ENCODE measurements at places on chromosomes 4 and X.

DNA sequence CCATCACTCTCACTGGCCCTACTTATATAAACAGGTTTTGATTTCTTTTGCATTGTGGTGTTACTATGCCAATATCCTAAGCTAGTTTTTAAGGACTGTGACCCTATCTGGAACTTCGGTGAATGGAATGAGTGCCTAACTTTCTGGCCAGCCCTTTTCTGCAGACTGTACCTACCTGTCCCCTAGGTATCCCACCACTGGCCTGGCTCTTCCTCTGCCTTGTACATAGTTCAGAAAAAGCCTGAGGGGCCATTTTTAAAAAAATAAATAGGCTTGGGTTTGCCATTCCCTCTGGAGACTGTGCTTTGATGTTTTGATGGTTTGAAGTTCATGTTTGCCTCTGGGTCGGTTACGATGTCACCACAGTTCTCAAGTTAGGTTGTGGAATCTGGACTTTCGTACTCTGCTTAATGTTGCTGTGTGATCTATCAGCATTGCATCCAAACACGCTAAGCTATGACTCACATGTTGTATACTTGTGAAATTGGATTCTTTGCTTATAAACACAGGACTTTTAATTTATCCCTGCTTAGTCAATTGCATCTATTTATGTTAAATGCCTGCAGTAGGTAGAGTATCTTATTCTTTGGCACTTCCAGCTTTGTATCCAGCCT is 182.0 kb downstream of the ANKRD50 start:
- no peak for DNase-seq

GRCh38 chr4:58587856-58588255 is 1477.7 kb upstream of the IGFBP7 start:
- DNase-seq = no peak

DNA sequence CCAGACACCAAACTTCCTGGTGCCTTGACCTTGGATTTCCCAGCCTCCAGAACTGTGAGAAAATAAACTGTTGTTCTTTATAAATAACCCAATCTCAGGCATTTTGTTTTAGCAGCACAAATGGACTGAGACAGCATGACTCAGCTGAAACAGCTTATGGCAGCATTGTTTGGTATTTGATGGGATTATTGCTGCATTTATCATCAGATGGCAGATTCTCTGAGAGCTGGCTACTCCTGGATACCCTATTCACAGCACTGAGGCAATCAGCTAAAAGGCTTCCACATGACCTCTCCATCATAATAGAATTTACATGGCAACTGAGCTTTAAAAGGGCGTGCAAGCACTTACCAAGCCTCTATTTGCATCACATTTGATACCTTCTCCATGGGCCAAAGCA is 623.1 kb upstream of the CPEB2 start:
- no peak for DNase-seq

- no peak for DNase-seq
These were observed 2.2 kb upstream of the FMR1NB start for GRCh38 chrX:147978931-147979330.

DNA sequence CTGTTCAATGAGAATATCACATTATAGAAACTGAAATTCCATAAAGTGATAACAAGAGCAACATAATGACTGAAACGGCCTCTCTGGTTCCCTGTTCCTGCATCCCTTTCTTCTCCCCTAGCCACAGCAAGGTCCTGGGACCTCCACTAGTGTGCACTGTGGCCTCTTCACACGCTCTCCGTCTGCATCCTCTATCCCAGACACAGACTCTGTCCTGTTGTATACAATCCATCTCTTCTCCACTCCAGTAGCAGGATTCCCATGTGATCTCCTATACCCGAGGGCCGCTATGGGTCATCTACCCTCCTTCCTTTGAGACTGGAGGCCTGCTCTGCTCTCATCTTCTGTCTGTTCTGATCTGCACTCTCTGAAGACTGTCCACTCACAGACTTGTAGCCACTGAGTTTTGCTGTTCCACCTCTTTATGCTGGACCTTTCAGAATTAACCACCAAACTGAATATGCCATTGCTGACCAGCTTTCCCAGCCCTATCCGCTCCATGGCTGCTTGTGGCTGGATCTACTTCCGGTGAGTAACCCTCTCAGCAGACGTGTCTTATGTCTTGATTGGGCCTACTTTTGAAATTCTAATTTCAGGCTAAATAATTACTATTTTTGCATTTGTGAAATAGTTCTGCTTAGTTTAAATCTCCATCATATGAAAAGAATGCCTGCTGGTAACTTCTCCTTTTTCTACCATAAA is 105.1 kb upstream of the NAP1L5 start:
- no peak for DNase-seq

GRCh38 chr4:2298532-2298991 is 36.7 kb upstream of the MXD4 start:
- no peak for DNase-seq

- DNase-seq = peak; percentile 61
These were observed 42.6 kb downstream of the RGS12 start for GRCh38 chr4:3335385-3335784.

GRCh38 chrX:20967725-20968124 is 406.5 kb upstream of the CNKSR2 start:
- peak; percentile 69 for DNase-seq

- DNase-seq = no peak
These were observed 912.5 kb upstream of the TENM3 start for GRCh38 chr4:181330654-181331201.

GRCh38 chrX:120309873-120310705 is 1.2 kb downstream of the TMEM255A start:
- no peak for DNase-seq

GRCh38 chr4:126495163-126495752 is 1137.5 kb upstream of the INTU start:
- DNase-seq = no peak

DNA sequence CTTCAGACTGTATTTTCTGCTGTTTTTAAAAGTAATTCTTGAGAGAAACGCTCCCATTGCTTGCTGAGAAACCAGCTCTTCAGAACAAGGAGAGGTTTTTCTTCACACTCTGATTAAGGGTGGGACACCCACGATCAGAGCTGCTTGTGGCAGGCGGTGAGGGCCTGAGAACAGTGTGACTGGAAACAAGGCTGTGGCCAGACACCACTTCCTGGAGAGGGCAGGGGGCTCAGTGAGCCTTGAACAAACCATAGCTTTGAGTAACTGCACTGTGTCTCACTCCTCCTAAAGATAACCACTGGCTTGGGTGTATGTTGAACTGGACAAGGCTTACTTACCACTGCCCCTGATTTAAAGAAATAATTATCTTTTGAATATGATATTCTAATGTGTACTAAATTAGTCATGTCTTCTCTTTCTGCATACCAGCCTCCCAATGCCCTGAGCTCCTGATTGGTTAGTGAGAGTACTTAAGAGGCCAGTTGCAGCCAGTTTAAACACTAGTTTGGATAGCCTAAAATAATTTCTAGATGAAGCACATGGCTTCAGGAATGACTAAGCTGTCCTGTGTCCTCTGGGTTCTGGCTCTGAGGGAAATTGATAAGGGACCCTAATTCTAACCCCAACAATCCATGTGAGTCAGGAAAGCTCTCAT is 3.7 kb upstream of the GPR82 start:
- DNase-seq = no peak

DNA sequence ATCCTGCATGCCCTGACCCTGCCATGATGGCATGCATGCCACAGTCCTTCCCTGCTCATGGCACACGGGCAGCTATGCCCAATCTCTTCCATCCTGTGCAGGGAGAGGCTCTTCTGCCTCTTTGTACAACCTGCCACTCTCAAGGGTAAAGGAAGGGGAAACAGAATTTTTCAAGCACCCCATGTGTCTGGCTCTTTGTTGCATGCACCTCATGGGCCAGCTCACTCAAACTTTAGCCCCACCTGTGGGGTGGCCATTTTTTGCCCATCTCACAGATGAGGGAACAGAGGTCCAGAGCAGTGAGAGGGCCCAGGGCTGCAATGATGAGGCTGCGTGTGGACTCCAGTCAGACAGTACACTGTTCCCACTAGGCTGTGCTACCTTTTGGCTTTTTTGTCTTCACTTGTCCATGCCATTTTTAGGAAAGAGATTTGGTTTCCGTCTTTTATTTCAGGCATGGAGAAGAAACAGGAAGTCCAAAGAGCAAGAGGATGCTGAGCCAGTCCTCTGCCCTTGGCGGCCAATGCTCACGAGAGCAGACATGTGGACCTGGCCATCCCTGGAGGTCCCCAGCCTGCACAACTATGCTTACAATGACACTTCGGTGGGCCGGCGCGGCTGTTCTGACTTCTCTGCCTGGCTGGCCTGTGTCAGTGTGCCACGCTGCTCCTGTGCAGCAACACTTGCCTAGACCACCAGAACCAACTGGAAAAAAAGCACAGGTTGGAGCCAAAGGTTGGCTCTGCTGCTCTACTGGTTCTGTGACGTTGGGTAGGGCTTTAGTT is 45.6 kb downstream of the NSG1 start:
- DNase-seq = no peak

- DNase-seq = no peak
These were observed 527.7 kb downstream of the ANKRD50 start for GRCh38 chr4:124184792-124185191.

DNA sequence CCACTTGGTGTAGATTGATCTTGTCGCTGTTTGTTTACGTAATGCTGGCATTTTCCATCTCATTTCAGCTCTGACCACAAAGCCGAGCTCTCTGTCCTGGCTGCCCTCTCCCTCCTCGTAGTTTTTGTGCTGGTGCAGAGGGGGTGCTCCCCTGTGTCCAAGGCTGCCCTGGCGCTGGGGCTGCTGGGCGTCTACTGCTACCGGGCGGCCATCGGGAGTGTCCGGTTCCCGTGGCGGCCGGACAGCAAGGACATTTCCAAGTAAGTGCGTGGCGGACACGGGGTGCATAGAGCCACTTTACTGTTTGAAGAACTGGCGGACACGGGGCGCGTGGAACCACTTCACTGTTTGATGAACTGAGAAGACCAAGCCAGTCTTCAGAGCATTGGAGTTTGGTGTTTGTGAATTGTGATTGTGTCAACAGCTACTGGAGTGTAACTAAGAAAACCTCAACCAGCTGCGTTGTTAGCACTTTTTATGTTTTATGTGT is 28.0 kb downstream of the PIGG start:
- DNase-seq = no peak

DNA sequence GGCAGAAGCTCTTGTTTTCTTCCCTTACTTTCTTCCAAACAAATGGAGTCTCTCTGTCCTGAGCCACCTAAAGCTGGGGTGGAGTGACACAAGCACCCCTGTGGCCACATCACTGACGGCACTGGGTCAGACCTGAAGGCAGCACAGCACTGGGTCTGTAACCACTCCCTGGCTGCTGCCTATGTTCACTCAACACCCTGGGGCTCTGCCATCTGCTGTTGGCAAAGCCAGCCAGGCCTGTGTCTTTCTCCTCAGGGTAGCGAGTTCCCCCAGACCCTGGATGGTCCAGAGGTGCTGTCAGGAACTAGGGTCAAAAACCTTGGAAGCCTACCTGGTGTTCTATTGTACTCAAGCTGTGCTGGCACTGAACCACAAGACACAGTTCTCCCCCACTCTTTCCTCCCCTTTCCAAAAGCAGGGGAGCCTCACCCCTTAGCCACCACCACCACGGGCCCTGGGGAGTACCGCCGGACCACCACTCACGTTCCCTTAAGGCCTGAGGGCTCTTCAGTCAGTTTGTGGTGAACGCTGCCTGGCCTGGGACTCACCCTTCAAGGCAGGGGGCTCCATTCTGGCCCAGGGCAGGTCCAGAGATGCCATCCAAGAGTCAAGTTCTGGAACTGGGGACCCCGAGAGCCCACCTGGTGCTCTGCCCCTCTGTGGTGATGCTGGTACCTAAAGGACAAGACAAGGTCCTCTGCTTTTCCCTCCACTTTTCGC is 31.5 kb downstream of the TMEM271 start:
- DNase-seq = no peak

DNA sequence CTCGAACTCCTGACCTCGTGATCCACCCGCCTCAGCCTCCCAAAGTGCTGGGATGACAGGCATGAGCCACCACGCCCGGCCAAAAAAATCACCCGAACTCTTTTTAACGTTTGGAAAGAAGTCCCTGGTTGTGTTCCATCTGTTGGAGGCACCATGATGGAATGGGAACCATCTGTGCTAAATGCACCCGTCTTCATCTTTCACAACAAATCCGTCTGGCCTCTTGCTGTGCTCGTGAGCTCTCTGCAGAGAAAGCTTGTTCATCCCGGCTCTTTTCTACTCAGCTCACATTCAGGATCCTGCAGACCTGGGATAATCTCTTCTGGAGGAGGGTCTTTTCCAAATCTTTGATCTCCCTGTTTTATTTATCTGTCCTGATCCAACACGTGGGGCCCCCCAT is 188.8 kb downstream of the CRLF2 start:
- no peak for DNase-seq

DNA sequence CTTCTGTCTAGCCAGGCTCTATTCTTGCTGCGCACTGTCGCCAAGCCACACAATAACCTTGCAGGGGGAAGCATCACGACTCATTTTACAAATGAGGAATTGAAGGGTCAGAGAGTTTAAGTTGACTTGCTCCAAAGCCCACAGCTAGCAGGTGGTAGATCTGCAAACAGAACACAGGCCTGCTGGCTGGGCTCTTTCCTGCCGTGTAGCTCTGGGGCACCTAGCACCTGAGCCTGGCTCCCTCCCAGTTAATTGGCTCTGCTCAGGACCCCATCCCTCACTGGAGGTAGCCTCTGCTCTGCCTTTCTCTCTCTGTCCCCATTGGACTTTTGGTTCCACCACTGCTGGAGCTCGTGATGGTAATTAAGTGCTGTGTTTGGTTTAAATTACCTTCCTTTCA is 98.5 kb downstream of the NSUN7 start:
- DNase-seq = peak; percentile 97

DNA sequence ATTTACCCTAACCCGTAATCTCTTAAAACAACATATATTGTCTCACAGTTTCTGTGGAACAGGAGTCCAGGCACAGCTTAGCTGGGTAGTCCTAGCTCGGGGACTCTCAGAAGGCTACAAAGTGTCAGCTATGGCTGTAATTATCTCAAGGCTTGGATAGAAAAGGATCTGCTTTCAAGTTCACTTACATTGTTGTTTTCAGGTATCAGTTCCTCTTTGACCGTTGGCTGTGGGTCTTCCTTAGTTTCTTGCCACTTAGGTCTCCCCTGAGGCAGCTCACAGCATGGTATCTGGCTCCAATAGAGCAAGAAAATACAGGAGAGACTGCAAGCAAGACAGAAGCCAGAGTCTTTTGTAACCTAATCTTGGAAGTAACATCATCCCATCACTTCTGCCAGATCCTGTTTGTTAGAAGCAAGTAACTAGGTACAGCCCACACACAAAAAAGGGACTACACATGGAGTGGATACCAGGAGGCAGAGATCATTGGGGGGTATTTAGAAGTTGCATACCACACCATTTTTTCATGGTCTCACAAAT is 137.0 kb downstream of the MAGEB5 start:
- DNase-seq = no peak

GRCh38 chr4:8301851-8302730 is 32.5 kb downstream of the HTRA3 start:
- DNase-seq = no peak

DNA sequence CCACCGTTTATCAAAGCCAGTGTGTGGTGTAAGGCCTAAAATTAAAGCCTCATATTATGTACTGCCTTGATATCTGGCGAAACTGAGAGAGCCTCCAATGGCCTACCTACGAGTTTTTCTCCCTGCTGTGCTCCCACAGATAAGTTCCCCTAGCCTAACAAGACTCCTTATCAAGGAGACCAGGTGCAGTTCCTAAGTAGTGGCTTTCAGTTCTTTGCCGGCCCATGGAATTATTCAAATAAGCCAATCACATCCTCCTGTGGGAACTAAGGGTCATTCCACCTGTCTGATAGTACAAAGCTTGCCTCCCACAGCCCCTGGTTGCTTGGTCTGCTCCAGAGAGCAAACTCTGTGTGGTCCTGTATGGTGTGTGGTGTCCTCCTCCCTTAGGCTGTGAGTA is 99.8 kb upstream of the TEX13C start:
- no peak for DNase-seq

GRCh38 chr4:2789793-2790582 is 2.9 kb upstream of the SH3BP2 start:
- DNase-seq = no peak
